ENCODE measurements at places on chromosomes 1 and 21. TPM values are rescaled to one million over a fixed set of nuclear protein-coding genes. Genes with fewer than 3 reads are reported as not detected.

Gene MSH4
- total RNA-seq, result 0.32 TPM

Gene RGS8
- not detected for total RNA-seq

GRCh38 chr21:42279341-42279871 is 35.8 kb downstream of the TFF3 start:
- no peak for DNase-seq

DNA sequence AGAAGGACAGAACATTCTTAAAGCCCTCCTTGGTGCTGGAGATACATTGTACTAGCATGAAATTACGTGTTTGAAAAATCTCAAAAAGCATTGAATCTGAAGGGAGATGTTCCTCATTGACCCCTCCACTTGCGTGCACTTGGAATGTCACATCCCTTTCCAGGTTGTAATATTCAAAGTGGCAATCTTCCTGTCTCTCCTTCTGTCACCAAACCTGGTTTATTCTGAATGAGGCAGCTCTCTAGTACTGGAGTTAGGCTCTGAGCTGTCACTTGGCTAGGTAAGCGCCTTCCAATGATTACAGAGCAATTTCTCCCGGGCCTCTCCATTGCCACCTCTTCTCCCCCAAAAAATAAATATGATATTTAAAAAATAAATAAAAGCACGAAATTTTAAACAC is 855 bp downstream of the DSCAM start:
- no peak for DNase-seq

- DNase-seq, result no peak
These were observed 99.1 kb upstream of the RGS4 start for GRCh38 chr1:162970021-162970420.

DNA sequence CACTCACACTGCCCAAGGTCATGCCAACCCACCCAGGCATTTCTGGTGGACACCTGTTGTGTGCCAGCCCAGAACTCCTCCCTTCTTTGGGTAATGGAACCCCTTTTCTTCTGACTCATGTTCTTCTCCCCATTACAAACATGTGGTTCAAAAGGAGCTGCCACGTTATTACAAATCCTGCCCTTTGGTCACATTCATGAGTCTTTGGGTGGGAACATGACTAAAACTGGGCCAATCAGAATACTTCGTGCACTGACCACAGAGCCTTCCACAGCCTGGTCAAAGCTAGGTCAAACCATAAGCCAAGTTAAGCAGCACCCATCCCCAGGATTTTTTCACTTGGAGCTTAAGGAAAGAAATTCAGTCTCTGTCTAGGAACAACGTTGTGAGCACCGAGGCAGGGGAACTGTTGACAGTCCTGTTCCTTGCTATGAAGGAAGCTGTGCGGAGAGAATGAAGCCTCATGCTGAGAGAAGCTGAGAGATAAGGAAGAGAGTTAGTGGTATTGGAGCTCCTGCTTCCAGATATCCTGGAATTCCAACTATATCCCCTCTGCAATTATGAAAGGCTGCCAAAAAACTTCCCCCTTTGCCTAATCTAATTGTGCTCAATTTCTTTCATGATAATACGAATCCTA is 46.8 kb upstream of the DIPK1A start:
- DNase-seq, result no peak

GRCh38 chr1:157371826-157372225 is 180.5 kb downstream of the FCRL5 start:
- DNase-seq, result no peak

DNA sequence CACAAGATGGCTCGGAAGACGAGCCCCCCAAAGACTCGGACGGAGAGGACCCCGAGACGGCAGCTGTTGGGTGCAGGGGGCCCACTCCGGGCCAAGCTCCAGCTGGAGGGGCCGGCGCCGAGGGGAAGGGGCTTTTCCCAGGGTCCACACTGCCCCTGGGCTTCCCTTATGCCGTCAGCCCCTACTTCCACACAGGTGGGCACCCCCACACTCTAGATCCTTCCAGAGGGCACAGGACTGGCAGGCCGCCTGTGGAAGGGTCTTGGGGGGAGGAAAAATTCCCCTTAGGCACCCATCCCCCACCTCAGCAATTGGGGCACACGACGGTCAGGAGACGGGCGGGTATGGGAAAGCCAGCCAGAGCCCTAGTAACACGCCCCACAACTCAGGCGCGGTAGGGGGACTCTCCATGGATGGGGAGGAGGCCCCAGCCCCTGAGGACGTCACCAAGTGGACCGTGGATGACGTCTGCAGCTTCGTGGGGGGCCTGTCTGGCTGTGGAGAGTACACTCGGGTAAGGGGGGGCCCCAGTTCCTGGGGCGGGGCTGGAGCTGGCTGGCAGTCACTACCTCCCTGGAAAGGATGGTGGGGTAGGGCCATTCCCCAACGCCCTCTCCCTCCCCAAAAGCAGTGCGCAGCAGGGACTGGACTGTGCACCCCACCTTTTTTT is 16.1 kb downstream of the NOC2L start:
- DNase-seq, result no peak

- no peak for DNase-seq
These were observed 388.5 kb downstream of the PCP4 start for GRCh38 chr21:40255518-40256444.

- DNase-seq, result no peak
These were observed 48.7 kb downstream of the TESK2 start for GRCh38 chr1:45442272-45442671.

- DNase-seq, result no peak
These were observed 380.9 kb upstream of the PTBP2 start for GRCh38 chr1:96340686-96341085.

DNA sequence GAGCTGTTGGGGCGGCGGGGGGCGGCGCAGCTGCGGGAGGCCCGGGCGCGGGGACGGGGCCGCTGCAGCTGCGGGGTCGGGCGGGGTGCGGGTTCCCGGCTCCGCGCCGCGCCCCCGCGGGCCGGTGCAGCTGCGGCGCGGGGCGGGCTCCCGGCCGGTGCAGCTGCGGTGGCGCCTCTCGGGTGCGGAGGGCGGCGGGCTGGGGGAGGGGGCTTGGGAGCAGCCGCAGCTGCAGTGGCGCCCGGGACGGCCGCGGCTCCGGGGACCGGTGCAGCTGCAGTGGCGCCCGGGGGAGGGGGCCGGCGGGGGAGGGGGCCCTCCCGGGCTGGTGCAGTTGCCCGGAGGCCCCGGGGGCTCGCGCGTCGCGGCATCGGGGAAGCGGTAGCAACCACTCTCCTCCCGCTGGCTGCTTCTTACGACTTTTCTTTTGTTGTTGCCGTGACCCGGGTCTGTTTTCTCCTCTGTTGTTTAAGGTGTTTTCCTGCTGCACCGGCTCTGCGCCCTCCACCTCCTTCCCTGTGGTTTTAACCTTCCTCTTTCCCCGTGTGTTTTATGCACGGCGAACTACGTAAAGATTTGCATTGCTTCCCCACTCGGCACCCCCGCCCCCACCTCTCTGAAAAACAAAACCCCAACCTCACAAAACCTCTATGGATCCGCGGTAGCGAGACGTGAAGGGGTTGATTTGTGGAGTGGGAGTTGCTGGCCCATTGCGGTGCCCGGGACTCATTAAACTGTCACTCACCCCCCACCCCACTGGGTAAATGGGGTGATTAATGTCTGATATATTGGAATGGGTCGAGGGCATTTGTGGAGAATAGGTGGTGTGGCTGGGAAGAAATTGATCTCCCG is 1.7 kb upstream of the ZBTB18 start:
- no peak for DNase-seq

DNA sequence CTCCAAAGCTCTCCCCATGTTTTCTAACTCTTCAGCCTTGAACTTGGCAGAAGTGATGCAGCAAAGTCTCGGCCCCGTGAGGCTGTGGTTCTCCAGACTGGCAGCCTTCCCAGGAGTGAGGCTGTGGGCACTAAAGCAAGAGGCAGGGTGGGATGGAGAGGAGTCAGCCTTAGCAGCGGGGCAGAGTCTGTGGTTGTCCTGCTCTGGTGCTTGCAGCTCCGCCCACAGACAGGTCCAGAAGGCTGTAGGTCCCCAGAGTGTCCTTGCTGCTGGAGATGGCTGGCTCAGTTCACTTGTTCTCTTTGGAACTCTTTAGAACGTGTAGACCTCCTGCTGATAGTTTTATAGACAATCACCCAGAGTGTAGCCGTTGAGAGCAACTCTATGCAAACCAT is 142.6 kb downstream of the AJAP1 start:
- no peak for DNase-seq

Data from breast epithelium (tissue), 4 donors.